T-helper 17 cell (primary cell): ENCODE measurements at places on chromosomes 7 and 10. TPM values are rescaled to one million over a fixed set of nuclear protein-coding genes. Genes with fewer than 3 reads are reported as not detected.

- peak overlapping the region; percentile 95 for H3K27ac ChIP-seq
- no peaks in the 10 kb centered on the region for H3K36me3 ChIP-seq
- peak overlapping the region; percentile 96 for H3K4me3 ChIP-seq
- no peaks in the 10 kb centered on the region for H3K27me3 ChIP-seq
- DNase-seq = no peak
- peaks cover 21% of the 10 kb centered on the region for H3K4me1 ChIP-seq
Observed at GRCh38 chr10:73414230-73414945, 530 bp upstream of the ANXA7 start.

DNA sequence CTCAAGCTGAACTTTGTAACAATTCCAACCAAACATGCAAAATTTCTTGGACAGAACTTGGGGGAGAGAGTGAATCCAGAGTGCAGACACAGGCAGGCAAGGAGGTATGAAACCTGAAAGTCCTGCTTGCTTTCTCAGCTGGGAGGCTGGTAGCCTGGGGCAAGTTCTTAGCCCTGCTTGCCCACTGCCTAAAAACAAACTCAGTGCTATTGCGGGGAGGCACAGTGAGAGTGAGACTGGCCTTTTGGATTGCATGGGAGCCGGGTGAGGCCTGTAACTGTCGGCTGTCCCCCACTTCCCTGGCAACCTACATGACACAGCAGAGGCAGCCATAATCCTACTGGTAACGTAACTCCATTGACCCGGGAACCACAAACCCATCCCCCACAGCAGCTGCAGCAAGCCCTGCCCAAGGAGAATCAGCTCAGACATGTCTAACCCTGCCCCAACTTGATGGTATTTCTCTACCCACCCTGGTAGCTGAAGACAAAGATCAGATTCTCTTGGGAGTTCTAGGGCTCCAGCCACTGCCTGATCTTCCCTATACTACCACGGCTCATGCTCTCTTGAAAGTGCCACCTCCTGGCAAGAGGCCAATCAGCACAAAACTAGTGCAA is 663.6 kb downstream of the GRM8 start:
- no peaks in the 10 kb centered on the region for H3K27me3 ChIP-seq
- no peaks in the 10 kb centered on the region for H3K36me3 ChIP-seq
- no peak for DNase-seq
- H3K4me1 ChIP-seq = no peaks in the 10 kb centered on the region

- DNase-seq = no peak
- peak overlapping the region; percentile 41 for H3K27ac ChIP-seq
- H3K4me3 ChIP-seq = peak overlapping the region; percentile 31
Observed at GRCh38 chr7:139680676-139681462, 96.9 kb downstream of the HIPK2 start.

DNA sequence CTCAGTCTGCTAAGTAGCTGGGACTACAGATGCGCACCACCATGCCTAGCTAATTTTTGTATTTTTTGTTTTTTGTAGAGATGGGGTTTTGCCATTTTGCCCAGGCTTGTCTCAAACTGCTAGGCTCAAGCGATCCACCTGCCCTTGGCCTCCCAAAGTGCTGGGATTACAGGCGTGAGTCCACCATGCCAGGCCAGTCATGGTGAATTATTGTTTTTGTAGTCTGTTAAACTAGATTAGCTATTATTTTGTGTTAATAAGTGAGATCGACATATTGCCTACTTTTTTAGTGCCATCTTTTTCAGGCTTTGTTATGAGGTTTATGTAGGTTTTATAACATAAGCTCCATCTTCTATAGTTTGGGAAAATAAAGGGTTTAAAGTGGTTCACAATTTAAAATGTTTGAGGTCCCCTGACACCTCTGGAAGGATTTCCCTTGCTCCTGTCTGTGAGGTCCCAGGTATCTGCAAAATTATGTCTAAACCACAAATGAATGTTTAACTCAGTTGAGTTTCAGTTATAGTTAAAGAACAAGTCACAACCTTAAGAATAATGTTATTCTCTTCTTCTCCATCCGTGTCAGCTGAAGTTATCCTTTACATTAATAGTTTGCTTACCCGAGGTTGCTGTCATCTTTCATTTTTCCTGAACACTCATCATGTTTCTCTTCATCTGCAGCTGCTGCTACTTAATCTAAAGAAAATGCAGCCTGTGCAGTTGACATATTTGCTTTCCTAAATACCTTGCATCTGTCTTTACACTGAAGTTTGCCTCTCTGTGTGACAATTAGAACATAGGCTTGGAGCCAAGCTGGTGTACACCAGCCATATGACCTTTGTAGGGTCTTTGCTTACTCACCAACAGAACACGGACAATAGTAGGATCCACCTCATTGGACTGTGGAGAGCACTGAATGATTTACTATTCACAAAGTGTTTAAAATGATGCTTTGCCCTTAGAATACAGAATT is 8.9 kb upstream of the VSTM4 start:
- no peaks in the 10 kb centered on the region for H3K36me3 ChIP-seq
- H3K27me3 ChIP-seq = no peaks in the 10 kb centered on the region
- no peak overlapping the region for H3K4me3 ChIP-seq
- DNase-seq = no peak
- no peak overlapping the region for H3K27ac ChIP-seq

Gene NACAD
- 0.15 TPM for total RNA-seq

Gene PTPRN2
- total RNA-seq = 0.57 TPM
